ENCODE measurements at places on chromosomes 6 and 20.

DNA sequence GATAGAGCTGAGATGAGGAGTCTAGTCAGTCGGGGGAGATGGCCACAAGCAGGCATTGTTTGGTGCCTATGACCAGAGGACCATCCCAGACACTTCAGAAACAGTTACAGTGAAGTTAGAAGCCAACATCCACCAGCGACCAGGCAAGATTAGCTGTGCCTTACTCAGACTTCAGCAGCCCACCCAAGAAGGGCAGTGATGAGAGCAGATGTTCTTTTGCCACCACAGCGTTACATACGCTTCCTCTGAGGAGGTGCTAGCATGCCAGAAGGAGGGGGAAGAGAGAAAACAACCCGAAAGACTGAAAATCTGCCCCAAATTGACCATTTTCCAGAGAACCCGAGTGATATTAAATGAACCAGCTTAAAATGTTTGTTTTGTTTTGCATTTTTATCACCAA lies 186.8 kb downstream of the PRL start:
- no peak for DNase-seq

- DNase-seq: no peak
These were observed 5.8 kb downstream of the SLPI start for GRCh38 chr20:45248609-45249008.

GRCh38 chr6:167778497-167779128 lies 48.1 kb upstream of the AFDN start:
- DNase-seq: peak; percentile 4

- DNase-seq: no peak
These were observed 8.8 kb upstream of the CEP85L start for GRCh38 chr6:118660218-118660569.

DNA sequence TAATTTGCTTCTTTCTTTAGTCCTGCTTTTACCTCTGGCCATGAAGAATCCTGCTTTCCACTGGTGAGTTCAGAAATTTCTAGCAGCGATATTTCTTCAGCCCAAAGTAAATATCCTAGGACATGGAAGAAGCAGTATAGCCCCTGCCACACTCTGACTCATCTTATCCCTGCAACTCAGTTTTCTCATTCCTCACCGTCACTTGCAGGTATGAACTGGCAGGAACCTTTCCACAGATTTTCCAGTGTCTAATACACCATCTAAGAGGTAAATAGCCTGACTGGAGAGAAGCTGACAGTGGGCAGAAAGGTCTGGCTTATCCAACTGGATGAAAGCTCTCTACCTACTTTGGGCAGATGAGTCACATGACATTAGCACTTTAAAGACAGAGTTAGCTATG lies 816.7 kb upstream of the FLRT3 start:
- peak; percentile 85 for DNase-seq

- peak; percentile 92 for DNase-seq
These were observed 69.8 kb upstream of the RIN2 start for GRCh38 chr20:19688031-19688806.

- DNase-seq: no peak
These were observed 495.1 kb downstream of the NKAIN2 start for GRCh38 chr6:124298730-124299129.

DNA sequence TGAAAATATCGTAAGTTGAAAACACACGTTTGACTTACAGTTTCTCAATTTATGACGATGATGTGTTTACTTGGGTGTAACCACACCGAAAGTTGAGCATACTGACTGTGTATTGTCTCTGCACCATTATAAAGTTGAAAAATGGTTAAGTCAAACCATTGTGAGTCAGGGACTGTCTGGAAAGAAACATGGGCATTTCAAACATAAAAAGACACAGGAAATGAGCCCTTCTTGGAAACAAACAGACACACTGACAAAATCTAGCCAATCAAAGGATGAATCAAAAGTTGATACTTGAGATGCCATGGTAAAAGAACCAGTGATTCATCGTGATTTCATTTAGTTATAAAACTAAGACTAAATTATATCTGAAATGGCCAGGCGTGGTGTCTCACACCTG lies 5.3 kb downstream of the POPDC3 start:
- peak; percentile 89 for DNase-seq

DNA sequence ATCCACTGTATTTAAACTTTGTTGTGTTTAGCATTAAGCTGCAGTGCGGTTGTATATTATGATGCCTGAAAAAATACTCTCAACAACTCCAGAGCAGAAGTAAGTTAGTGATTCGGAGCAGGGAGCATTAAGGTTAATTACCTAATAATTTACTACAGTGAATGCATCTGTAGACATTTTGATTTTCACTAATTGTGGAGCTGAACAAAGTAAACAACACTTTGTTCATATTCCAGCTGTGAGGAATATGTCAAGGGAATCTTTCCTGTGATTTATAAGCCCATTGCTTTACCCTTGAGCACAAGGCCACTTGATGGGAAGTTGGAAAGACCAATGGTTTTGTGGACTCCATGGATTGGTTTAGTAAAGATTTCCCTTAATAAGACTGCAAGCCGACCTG lies 77.1 kb downstream of the CBLN4 start:
- no peak for DNase-seq

DNA sequence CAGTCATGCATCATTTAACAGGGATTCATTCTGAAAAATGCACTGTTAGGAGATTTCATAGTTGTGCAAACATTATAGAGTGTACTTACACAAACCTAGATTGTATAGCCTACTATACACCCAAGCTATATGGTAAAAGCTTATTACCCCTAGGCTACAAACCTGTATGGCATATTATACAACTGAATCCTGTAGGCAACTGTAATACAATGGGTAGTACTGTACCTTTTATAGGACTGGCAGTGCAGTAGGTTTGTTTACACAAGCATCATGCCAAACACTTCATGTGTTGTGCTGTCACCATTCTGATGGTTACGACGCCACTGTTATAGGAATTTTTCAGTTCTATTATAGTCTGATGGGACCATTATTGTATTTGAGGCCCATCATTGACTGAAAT lies 39.3 kb upstream of the KHDC1 start:
- no peak for DNase-seq

All from epithelial cell of esophagus (primary cell).